ENCODE measurements at places on chromosomes 5 and 9.
A peak's percentile ranks its signal among the peaks of the same experiment; 100 is the strongest.

DNA sequence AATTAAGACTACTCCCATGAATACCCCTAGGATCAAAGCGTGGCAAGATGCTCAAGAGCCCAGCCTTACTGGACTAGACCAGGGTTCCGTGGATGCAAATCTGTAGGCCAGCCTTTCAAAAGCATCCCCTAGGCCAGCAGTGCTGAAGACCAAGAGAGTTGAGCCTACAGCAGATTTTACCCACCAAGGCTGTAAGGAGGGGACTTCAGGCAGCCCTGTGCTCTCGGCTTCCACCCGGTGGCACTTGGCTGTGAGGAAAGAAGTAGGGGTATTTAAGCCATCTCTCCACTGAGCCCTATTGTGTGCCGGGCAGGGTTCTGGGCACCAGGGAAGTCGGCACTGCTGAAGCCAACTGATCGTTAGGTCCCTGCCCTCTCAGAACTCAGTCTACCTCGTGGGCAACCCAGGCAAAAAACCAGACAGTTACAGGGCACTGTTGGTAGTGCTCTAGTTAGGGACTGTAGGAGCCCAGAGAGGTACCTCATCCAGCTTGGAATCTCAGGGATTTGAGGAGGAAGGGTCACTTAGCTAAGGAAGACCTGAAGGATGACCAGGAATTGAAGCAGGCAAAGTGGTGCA is 25.5 kb downstream of the TCF7 start:
- DNase-seq = no peak

DNA sequence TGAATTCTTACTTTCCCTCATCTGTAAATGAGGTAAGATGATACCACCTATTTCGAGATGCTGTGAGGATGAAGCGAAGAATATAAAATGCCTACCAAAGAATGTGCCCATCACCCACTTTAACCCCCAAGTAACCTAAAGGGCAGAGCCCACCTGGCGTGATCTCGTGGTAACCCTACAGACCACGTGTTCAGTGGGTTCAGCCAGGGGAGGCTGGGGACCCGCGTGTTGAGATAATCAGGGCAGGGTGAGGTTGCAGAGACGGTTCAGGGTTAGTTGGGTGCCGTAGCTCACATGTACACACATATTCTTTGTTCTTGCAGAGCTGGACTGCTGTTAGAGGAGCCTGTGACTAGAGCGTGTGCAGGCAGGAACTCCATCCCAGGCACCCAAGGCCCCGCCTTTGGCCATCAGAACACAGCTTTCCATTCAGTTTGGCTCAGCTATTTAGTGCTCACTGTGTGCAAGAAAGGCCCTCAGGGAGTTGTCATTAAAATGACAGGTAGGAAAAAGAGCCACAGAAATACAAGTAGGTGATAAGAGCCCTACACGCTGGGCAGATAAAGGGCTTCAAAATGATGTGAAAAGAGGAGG is 56.5 kb upstream of the HAND1 start:
- DNase-seq = no peak

GRCh38 chr5:175131432-175131831 is 312.6 kb downstream of the DRD1 start:
- no peak for DNase-seq

- DNase-seq = no peak
Observed at GRCh38 chr9:122656378-122656777, 1.0 kb downstream of the OR1B1 start.

DNA sequence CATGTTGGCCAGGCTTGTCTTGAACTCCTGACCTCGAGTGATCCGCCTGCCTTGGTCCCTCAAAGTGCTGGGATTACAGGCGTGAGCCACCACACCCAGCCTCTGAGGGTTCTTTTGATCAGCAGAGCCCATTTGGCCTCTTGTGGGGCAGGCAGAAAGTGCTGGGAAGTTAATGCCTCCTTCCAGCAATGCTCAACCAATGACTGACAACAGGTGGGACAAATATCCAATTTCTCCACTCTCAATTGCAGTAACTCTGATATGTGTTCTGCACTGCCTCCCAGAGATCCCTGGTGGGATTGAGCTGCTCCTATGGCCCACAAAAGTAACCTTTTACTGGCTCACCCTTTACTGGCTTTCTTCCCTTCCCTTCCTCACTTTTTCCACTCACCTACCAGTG is 79.9 kb upstream of the APC start:
- no peak for DNase-seq

GRCh38 chr9:36871606-36872005 is 162.5 kb downstream of the PAX5 start:
- DNase-seq = no peak

DNA sequence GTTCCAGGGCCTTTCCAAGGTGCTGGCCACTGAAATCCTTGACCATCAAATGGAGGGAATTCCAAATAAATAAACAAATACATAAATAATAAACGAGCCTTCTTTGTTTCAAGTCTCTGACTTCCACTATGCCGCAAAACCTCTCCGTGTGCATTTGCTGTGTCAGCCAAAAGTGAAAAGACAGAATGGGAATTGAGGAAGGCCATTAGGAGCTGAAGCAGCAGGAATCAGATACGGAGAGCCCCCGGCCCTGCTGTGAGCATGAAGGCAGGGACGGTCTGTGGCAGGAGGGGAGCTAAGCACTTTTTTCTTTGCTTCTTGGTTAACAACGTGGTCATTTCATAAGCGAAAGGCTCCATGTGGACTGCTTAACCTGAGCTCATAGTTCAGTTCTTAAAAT is 26.1 kb downstream of the PLPPR1 start:
- no peak for DNase-seq

DNA sequence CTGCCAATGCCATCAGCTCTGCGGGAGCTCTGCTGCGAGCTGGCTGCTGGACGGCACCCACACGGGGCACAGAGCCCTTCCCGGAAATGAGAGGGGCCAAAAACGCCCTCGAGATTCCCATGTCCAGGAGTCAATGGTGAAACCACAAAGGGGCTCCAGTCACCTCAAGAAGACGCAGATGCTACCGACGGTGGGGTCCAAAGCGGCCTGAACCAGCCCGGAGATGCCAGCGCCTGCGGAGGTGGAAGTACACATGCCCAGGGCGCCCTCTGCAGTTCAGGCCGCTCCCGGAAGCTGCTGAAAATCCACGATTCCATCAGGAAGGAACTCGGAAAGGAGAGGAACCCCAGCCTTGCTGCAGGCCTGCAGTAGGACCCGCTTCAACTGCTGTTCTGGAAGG is 82.4 kb upstream of the SELENOP start:
- DNase-seq = no peak

DNA sequence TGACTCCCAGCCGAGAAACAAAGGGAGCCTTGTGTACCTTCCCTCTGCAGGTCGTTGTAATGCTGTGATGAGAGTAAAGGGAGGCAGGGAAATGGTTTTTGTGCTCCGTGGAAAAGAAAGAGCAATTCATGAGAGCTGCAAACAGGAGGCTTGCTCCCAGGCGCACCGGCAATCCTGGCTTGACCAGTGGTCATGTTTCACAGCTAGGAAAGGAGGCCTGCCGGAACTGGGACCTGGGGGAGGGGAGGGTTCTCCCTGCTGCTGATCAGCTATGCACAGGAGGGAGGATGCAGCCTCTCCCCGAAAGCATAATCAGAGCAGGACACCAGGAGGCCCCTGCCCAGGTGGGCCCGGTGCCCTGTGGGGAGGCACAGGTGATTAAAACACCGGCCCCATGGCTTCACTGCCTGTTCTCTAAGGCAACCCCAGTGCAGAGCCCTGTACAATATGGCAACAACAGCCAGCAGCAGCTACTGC is 131.3 kb downstream of the ZDHHC21 start:
- DNase-seq = no peak

- no peak for DNase-seq
Observed at GRCh38 chr5:112279082-112279481, 140.0 kb downstream of the EPB41L4A start.

GRCh38 chr5:90548069-90548593 is 10.5 kb upstream of the ADGRV1 start:
- DNase-seq = no peak

DNA sequence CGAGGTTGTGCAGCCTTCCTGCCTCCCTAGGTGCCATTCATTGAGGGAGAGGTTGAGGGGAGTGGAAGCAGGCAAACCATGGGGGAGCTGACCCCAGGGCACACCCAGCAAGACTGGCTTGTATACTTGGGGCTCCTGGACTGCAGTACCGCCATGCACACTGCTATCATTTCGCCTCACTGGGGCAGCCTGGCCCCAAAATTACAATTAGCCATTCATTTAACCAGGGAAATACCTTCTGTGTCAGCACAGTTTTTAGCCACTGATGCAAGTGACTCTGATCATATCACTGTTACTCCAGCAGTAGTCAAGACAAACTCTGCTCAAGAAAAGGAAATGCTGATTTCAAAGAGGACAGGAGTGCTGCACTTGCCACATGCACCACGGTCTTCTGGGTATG is 109.7 kb downstream of the TRIO start:
- no peak for DNase-seq

GRCh38 chr5:115398719-115399118 is 102.3 kb upstream of the CCDC112 start:
- peak; percentile 92 for DNase-seq

GRCh38 chr9:91332546-91333231 is 29.0 kb downstream of the AUH start:
- DNase-seq = no peak

DNA sequence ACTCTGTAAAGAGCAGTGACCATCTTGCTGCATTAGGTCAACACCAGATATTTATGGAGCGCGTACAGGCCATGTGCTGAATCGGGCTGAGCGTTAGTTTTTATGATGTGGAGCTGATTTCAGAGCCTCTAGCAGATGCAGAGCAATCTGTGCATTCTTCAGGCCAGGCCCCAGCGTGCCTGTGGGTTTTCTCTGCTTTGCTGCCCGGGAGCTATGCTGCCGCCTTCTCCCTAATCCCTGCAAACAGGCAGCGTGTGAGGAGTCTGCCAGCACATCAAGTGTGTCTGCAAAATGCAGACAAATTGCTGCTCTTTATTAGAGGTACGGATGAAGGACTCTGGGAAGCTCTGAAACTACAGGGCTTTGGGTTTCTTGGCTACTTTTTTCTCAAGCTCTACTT is 170.0 kb downstream of the NTRK2 start:
- peak; percentile 60 for DNase-seq

- DNase-seq = no peak
Observed at GRCh38 chr9:124428751-124429529, 13.7 kb upstream of the PSMB7 start.

DNA sequence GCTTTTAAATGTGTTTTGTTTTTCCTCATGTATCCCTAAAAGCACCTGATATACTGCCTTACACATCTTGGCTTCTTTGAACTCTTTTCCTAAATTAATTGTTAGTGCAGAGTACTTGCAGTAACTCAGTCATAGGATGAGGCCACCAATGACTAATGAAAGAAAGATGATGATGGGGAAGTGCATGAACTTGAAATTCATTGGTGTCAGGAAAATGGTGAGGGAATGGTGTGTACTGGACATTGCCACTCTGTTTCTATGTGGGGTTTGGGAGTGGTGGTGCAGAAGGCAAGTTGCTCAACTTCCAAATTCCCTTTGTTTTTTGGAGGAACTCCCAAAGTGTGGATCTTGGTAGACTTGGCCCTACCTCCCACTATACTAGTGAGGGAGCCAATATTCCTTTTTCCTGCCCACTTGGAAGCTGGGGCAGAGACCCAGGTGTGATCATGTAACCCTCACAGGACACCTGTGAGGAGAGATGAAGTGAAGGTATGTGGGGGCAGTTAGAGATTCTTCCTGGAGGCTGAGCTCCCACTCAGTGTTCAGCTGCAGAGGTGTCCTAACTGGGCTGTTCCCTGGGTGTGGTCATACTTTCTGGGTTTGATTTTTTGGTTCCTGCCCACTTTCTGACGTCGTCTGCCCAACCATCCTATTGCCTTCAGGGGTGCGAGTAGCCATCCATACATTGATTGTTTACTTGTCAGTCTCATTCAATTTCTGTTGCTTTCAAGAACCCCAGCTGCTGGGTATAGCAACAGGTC is 298.5 kb downstream of the MAST4 start:
- no peak for DNase-seq

- no peak for DNase-seq
Observed at GRCh38 chr9:79877943-79878602, 306.3 kb downstream of the TLE4 start.

- DNase-seq = no peak
Observed at GRCh38 chr9:79623799-79624721, 52.3 kb downstream of the TLE4 start.

DNA sequence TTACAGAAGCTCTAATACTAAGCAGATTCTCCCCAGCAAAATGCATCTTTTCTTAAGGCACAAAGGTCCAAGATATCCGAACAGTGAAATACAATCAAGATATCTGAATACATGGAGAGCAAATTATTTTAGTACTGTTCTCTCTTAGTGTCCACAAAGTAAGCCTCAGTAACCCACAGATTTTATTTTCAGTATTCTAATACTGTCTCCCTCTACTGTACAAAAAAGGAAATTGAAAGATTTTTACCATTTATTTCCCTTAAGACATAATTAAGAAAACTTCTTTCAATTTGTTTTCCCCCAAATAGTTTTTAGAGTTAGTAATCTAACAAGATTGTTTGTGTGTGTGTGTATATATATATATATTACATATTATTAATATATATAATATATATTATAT is 24.7 kb upstream of the NOL6 start:
- DNase-seq = peak; percentile 72

- DNase-seq = peak; percentile 73
Observed at GRCh38 chr9:87812375-87813118, 70.1 kb upstream of the SPATA31E1 start.

GRCh38 chr9:1771094-1771789 is 243.9 kb upstream of the SMARCA2 start:
- no peak for DNase-seq

- DNase-seq = peak; percentile 43
Observed at GRCh38 chr9:86924206-86924605, 23.1 kb downstream of the GAS1 start.

DNA sequence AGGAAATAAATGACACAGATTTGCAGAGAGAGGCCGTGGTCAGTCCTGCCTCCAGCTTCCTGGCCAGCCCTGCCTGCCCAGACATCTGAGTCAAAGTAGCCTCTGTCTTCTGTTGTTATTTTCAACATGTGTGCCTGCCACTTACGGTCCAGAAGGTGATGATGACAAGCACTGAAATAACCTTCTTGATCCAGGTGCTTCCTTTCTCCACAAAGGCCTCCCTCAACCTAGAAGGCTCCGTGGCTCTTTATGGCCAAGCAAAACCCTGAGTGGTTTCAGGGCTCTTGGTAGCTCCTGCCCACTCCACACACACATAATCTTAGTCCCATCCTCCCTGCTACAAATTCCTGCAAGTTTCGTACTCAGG is 34.1 kb upstream of the SLC6A19 start:
- DNase-seq = no peak

GRCh38 chr5:153365547-153365946 is 124.9 kb upstream of the GRIA1 start:
- no peak for DNase-seq

GRCh38 chr9:21758540-21758939 is 43.9 kb upstream of the MTAP start:
- no peak for DNase-seq

DNA sequence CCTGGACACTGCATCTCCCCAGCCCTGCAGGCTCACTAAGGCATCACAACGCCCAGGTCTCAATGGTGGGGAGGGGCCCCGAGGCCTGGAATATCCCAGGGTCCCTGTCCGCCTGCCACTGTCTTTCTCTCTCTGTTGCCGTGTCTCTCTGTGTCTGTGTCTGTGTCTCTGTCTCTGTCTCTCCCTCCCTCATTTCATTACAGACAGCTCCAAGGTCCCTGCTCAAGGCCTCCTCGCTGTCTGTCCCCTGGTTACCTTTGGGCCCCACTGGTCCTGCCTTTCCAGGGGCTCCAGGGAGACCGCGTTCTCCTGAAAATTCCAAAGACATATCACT is 3.2 kb downstream of the FCN1 start:
- no peak for DNase-seq

Measured in adipocyte (in vitro differentiated cells).